Tracheal epithelial cell (primary cell): ENCODE measurements at places on chromosomes 4 and X. TPM values are rescaled to one million over a fixed set of nuclear protein-coding genes. Genes with fewer than 3 reads are reported as not detected.

Gene TMSB15B
- 0.64 and 7.2 TPM in 2 replicates for total RNA-seq

Gene RBBP7
- 78.6 and 79.3 TPM in 2 replicates for total RNA-seq

Gene CWH43
- 7.2 and 9.4 TPM in 2 replicates for total RNA-seq

Gene PLXNA3
- total RNA-seq: 11.3 TPM in 2 replicates

Gene HCCS
- total RNA-seq: 18.3 and 20.0 TPM in 2 replicates

Gene GLUD2
- 0.72 and 0.85 TPM in 2 replicates for total RNA-seq

Gene SSX4B
- total RNA-seq: not detected in 2 replicates

Gene ATP2B3
- total RNA-seq: not detected in 2 replicates

Gene GAGE12E
- total RNA-seq: not detected in 2 replicates

Gene ABCD1
- 3.4 and 3.9 TPM in 2 replicates for total RNA-seq

Gene VCX2
- total RNA-seq: not detected in 2 replicates

Gene LIN54
- 5.3 and 6.0 TPM in 2 replicates for total RNA-seq

Gene ADH1A
- total RNA-seq: not detected in 2 replicates

Gene SSX5
- not detected in 2 replicates for total RNA-seq

Gene NXF2B
- total RNA-seq: not detected in 2 replicates

Gene RRH
- 0.21 TPM in 1 of 2 replicates, not detected in the other for total RNA-seq

Gene SMIM10L2A
- total RNA-seq: 2.2 and 5.5 TPM in 2 replicates

Gene SLC6A14
- 6.7 and 16.0 TPM in 2 replicates for total RNA-seq

Gene NOX1
- 0.21 TPM in 1 of 2 replicates, not detected in the other for total RNA-seq

Gene TRIM75
- not detected in 2 replicates for total RNA-seq

Gene GAR1
- total RNA-seq: 1.7 and 2.3 TPM in 2 replicates

Gene SLC39A8
- 9.0 and 17.6 TPM in 2 replicates for total RNA-seq

Gene PDGFC
- total RNA-seq: 39.2 and 48.9 TPM in 2 replicates

Gene CT45A5
- not detected in 2 replicates for total RNA-seq

Gene ODAPH
- 0.96 TPM in 1 of 2 replicates, not detected in the other for total RNA-seq

Gene FAM9C
- total RNA-seq: not detected in 2 replicates

Gene FDCSP
- total RNA-seq: not detected in 2 replicates

Gene SASH3
- not detected in 2 replicates for total RNA-seq

Gene TGIF2LX
- total RNA-seq: not detected in 2 replicates

Gene BGN
- 0.21 and 0.48 TPM in 2 replicates for total RNA-seq

Gene CFP
- not detected in 2 replicates for total RNA-seq
